ENCODE measurements at places on chromosomes 12 and 14.

DNA sequence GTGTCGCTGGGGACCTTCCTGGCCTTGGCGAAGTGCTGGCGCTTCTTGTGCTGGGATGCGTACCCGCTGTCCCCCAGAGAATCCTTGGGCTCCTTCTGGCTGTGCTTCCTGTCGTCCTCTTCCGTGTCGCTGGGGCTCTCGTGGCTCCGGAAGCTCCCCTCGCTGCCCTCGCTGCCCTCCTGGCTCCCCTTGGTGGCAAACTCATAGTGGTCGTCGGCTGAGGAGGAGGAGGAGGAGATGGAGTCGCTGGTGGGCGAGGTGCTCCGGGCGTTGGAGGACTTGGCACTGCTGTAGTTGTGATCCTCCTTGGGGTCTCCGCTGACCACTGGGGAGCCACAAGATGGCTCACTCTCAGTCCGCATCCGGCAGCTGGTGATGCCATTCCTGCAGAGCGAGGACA lies 254.4 kb downstream of the FOXN3 start:
- no peak for DNase-seq

- DNase-seq = no peak
Observed at GRCh38 chr12:63909746-63910145, 65.2 kb downstream of the SRGAP1 start.

GRCh38 chr12:107448198-107448597 lies 237.4 kb upstream of the PWP1 start:
- DNase-seq = no peak

GRCh38 chr12:46304070-46304469 lies 35.2 kb upstream of the SLC38A1 start:
- DNase-seq = no peak

- DNase-seq = peak; percentile 67
Observed at GRCh38 chr12:108803428-108804105, 53.8 kb downstream of the SSH1 start.

- DNase-seq = no peak
Observed at GRCh38 chr14:101276309-101277091, 284.8 kb upstream of the DIO3 start.

DNA sequence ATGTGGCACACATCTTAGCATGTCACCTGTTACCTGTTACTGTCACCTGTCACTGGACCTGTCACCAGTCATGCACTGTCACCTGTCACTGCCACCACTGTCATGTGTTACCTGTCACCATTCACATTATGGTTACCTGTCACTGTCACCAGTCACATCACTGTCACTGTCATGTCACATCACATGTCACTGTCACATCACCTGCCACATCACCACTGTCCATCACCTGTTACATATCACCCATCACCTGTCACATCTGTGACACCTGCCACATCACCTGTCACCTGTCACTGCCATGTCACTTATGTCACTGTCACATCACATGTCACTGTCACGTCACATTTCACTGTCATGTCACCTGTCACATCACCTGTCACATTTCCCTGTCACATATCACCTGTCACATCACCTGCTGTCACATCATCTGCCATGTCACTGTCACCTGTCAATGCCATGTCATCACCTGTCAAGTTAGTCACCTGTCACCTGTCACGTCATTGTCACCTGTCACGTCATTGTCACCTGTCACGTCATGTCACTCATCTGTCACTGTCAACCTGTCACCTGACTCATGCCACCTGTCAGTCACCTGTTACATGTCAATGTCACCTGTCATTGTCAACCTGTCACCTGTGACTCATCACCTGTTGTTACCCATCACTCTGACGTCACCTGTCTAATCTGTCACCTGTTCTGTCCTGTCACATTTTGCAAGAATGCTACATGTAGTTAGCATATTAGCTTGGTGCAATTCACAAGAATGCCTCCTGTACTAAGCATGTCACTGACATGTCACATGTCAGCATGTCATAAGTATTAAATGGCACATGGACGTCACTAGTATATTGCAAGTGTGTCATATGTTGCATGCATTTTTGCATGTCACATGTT lies 29.0 kb upstream of the TESC start:
- DNase-seq = no peak

DNA sequence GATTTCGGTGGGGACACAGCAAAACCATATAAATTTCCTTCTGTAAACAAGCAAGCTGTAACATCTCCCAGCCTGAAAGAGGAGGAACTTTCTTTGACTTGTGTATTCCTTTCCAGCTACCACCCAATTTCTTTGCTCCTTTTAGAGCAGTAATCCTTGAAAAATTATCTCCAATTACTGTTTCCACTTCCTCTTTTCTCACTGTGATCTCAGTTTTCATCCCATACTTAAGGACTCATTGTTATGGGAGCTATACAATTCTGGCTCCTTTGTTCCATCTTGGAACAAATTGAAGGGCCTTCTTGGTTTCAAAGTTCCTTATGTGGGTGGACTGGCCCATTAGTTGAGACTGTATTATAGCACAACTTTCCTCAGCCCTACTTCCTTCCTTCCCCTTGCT lies 152.6 kb downstream of the AKAP6 start:
- no peak for DNase-seq

DNA sequence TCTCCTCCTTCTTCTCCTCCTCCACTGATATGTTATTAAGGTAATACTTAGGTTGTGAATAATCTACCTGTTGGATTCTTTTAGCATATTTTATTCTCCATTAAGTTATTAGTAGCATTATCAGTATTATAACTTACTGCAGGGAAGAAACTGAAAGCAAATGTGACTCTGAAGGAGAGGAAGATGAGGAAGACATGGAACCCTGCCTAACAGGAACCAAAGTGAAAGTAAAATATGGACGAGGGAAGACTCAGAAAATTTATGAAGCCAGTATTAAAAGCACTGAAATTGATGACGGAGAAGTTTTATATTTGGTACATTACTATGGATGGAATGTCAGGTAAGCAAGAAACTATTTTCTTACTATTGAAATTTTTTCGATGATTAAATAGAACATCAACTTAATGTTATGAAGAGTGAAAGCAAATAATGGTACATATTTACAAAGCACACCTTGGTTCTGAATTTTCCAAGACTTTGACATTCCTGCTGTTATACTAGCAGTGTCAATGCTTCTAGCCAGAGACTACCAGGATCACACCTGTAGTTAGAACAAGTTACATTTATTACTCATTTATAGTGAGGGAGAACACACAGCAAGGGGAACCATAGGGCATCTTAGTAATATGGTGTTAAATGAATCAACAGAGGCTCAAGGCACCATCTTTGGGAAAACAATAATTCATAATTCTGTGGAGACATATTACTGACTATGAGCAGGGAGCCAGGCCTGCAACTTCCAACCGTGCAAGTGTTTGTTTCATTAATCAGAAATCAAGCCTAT lies 42.0 kb upstream of the TOMM20L start:
- no peak for DNase-seq

- no peak for DNase-seq
Observed at GRCh38 chr12:49296836-49297694, 2.1 kb downstream of the PRPH start.

- no peak for DNase-seq
Observed at GRCh38 chr12:103667125-103667524, 80.1 kb downstream of the STAB2 start.

- no peak for DNase-seq
Observed at GRCh38 chr12:94070520-94070919, 77.9 kb upstream of the PLXNC1 start.

GRCh38 chr12:52337054-52337453 lies 15.9 kb upstream of the KRT83 start:
- no peak for DNase-seq

GRCh38 chr14:77654001-77654441 lies 37.6 kb upstream of the SPTLC2 start:
- no peak for DNase-seq

- no peak for DNase-seq
Observed at GRCh38 chr12:87671757-87672156, 357.4 kb downstream of the C12orf50 start.

- no peak for DNase-seq
Observed at GRCh38 chr14:84125676-84126075, 1404.3 kb upstream of the FLRT2 start.

DNA sequence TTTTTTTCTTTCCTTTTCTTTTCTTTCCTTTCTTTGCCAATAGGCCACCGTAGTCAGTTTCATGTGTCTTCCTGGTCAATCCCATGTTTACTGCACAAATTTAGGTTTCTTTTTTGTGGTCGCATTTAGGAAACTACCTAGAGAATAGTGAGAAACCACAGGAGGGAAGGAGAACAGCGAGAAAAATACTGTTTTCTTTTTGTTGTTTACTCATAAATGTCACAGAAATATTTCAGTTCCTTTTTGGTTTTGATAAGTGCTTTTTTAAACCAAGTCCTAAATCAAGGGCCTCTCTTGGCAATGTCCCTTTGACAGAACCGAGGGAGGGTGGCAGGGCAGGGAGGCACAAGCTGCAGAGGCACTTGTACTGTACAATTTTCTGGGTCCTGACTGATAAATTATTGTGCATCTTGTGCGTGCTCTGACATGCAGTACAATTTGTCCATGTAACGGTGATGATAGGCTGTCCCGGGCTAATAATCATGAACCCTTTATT lies 326.1 kb downstream of the CACNA1C start:
- no peak for DNase-seq

GRCh38 chr12:87812030-87812429 lies 217.2 kb downstream of the C12orf50 start:
- DNase-seq = no peak

DNA sequence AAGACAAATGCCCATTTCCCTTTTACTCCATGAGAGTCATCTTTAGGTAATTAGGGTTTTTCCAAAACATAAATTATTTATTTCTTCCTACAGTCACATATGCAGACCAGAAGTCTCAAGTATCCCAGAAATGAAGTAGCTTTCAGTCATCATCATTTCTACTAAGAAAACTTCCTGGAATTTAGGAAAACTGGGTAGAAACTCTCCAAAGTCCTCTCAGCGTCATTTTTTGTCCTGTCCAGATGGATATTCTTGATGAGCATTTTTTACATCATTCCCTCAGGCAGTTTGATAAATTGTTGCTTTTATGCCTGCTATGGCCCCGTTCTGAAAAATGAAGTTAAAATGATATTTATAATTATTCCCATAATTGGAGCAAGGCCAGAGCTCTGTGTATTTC lies 93.9 kb upstream of the DCN start:
- DNase-seq = no peak

DNA sequence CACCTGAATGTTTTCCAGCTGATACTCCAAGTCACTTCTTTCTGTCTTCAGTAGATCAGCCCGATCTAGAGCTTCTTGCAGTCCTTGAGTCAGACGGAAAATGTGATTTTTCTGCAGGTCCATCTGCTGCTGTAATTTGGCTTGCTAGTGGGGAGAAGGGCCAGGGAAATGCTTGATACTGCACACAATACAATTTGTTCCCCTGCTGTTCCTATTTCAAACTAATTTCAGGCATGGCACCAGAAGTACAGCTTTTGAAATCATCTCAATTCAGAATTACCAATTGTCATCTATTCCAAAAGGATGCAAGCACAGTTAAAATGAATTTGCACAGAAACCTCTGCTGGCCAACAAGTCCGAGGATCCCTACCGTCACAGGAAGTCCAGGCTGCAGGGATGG lies 53.4 kb downstream of the PRKAB1 start:
- no peak for DNase-seq

DNA sequence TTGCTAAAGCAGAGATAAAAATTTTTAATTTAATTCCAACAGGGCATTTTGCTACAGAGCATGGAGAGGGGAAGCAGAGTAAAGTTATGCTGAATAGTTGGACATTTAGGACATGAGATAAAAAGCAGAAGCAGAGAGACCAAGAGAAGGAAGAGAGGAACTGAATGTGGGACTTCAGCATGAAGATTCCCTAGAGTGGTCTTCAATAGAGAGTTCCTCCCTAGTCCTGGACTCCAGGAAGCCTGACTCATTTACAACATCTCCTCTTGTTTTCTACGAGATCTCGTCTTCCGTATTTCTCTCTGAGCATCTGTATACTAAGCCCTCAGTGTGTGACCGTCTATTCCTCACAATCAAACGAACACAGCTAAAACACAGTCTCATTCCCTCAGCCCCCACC lies 35.2 kb upstream of the IFT81 start:
- no peak for DNase-seq

DNA sequence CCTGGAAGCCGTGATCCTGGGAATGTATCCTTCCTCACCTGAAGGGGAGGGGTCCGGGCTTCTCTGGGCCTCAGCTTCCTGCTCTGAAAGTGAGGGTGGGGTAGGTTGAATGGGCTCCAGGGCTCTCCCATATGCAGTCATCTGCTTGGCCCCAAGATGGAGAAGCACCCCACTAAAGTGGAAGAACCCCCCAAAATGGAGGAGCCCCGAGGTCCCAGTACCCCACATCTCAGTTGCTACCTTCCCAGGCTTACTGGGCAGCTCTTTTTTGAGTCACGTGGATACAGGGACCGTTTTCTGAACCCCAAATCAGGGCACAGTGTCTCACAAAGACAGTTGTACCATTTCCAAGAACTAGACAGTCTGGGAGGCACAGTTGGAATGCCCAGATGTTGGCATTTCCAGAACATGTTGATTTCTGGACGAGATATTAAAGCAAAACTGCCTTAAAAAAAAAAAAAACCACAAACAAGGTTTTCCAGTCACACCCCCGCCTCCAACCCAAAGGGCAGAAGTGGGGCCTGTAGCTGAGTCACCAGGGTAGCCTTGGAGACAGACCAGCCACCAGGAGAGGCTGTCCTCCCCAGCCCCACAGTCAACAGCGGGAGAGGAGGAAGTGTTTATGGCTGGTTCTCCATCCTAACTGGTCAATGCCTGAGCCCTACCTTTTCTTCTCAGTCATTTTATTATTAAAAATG lies 12.1 kb downstream of the VASH1 start:
- DNase-seq = no peak

DNA sequence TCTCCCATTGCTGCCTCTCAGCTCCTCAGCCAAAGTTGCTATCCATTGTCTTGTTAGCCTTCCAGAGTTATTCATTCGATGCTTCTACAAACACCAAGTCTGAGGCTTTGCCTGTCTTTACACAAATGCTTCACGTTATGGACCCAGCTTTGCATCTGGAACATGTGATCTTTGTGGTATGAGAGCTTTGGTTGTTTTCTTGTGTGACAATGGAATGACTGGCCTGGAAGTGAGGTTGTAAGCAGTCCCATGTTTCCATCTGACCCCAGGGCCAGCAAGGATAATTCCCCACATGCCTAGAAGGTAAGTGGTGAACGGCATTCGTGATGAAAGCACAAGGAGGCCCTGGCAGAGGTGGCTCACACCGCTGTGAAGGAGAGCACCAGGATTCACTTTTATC lies 866.7 kb upstream of the TMEM132C start:
- no peak for DNase-seq

GRCh38 chr14:105026033-105026785 lies 5.3 kb upstream of the CDCA4 start:
- DNase-seq = no peak

Data from central memory CD4-positive, alpha-beta T cell (primary cell).